Central memory CD4-positive, alpha-beta T cell (primary cell): ENCODE measurements at places on chromosomes 7 and 10.

GRCh38 chr7:11726794-11727155 is 105.2 kb downstream of the THSD7A start:
- DNase-seq = no peak

DNA sequence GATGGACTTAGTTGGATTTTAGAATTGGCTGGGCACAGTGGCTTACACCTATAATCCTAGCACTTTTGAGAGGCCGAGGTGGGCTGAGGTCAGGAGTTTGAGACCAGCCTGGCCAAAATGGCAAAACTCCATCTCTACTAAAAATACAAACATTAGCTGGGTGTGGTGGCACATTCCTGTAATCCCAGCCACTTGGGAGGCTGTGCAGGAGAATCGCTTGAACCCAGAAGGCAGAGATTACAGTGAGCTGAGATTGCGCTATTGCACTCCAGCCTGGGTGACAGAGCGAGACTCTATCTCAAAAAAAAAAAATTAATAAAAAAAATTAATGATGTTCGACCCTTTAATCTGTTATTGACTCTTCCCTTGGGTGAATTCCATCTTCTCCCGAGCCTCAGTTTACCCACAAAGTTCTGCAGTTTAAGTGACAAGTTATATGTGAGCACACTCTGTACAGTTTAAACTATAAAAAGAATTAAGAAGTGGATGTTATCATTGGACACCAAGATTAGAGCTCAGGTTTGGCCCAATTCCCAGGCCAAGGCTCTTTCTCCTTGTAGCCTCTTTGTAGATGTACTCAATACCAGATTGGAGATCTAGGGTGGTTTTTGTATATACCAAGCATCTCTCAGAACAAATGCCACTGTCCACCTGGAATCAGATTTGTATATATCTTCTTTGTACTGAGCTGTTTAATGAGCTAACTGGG is 15.0 kb downstream of the KAT6B start:
- no peak for DNase-seq

- no peak for DNase-seq
Measured at GRCh38 chr10:97673736-97674525, 13.1 kb downstream of the AVPI1 start.

DNA sequence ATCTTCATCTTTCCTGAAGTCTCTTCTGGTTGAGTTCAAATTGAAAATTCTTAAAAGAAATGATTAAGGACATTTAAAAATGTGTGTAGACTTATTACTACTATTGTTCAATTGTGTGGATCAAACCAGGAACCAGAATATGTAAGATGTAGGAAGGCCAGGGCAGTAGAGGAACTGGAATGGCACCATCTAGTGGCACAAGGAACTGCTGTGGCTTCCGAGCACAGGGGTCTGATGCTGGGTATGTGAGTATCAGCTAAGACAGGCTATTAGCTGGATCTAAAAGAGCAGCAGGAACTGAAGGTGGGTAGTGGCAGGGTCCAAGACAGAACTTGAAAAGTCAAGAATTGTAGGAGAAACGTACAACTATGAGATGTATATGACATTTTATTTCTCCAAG is 247.3 kb downstream of the SEMA3A start:
- DNase-seq = no peak

DNA sequence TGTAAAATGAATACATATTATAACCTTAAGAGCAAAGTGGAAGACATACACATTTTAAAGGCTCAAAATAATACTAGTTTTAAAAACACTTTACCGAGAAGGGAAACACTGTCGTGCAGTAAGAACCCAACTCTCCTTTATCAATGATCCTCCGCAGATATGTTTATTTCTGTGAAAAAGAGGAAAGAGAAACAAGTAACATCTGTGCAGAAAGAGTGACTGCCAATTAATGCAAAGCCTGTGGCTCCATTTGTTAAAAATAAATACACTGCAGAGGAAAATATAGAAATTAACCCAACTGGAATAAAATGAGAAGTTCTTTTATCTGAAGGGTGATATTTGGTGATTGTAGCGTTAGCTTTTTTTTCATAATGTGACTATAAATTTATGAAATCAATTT is 62.7 kb downstream of the HGF start:
- no peak for DNase-seq

DNA sequence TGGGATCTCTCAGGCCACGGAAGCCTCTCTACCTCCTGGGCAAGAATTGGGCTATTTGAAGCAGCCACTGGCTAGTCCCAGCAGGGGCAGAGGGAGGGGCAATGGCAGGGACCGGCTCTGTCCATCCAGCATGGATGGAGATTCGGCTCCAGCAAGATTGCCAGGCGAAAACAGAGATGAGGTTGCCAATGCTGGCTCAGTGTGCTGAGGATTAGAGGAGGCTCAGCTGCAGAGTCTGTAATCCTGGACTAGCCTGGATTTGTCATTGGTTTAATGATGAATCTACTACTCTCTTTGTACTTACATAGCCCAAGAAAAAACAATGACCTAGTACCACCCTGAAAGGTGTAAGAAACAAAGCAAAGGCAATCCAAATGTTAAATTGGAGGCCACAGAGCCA is 112.2 kb upstream of the PDCD4 start:
- no peak for DNase-seq

DNA sequence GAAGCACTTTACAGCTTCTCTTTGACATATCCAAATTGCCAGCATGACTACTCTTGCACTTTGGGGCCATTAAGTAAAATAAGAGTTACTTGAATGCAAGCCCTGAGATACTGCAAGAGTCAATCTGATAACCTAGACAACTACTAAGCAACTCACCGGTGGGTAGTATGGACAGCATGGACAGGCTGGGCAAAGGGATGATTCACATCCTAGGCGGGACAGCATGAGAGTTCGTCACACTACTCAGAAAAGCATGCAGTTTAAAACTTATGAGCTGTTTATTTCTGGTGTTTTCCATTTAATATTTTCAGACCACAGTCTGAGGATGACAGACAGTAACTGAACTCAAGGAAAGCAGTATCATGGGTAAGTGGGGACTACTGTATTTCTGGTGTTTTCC is 84.0 kb downstream of the ORC5 start:
- DNase-seq = no peak

GRCh38 chr7:28458732-28459131 is 46.4 kb downstream of the CREB5 start:
- no peak for DNase-seq

DNA sequence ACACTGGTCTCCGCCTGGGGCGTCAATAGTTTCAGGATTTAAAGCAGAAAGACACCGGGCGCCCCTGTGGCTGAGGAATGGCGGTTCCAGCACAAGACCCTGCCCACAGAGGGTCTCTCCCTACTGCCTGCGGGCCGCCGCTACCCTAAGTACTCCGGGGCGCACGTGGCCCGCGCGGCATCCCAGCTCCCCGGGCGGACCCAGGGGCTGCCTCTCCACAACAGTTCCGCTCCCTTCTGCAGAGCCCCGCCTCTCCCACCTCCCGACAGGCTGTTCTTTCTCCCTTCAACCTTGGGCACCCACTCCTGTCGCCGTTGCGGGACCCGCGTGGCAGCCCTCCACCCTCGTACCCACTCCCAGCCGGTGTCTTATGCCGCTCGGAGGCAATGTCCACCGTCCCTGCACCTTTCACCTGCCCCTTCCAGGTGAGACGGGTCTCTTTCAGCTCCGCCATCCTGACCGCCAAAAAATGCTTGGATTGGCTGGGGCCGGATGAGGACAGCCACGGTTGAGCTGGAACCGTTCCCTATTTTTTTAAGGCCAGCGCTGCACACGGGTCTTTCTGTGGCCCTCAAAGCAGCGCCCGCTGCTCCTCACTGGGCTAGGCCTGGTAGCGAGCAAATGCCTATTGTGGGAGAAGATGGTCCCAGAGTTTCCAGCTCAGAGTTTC is 1.6 kb upstream of the NKX2-3 start:
- DNase-seq = no peak

GRCh38 chr7:25358926-25359325 is 130.6 kb upstream of the NPVF start:
- no peak for DNase-seq

- no peak for DNase-seq
Measured at GRCh38 chr10:76086761-76087639, 655.6 kb downstream of the LRMDA start.

GRCh38 chr7:151420144-151420543 is 10.3 kb upstream of the WDR86 start:
- no peak for DNase-seq

DNA sequence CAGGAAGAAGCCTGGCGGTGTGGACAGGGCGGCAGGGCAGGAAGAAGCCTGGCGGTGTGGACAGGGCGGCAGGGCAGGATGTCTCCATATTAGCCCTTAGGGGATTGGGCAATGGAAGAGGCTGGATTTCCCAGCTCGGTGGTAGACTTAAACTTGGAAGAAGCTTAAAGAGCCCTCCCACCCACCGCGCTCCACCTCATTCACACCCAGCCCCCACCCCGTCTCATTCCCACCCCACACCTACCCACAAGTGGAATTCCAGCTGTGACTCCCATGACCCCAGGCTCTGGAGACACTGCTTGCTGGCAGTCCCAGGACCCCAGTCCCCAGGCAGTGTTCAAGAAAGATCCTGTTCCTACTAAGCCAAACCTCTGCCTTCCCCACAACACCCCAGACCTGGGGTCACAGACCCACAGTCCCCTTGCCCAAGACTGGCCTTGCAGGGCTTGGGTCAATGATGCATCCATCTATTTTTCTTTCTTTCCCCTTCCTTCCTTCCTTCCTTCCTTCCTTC is 34.0 kb downstream of the SPDYE6 start:
- no peak for DNase-seq
